ENCODE measurements at places on chromosomes 6 and 20.

- DNase-seq, result no peak
These were observed 8.7 kb downstream of the PLCG1 start for GRCh38 chr20:41145821-41146620.

GRCh38 chr6:104887350-104887749, 27.6 kb upstream of the HACE1 start:
- no peak for DNase-seq

- DNase-seq, result no peak
These were observed 571 bp downstream of the CSNK2B start for GRCh38 chr6:31666337-31666965.

- no peak for DNase-seq
These were observed 62.0 kb downstream of the OR2J2 start for GRCh38 chr6:29232725-29233124.

DNA sequence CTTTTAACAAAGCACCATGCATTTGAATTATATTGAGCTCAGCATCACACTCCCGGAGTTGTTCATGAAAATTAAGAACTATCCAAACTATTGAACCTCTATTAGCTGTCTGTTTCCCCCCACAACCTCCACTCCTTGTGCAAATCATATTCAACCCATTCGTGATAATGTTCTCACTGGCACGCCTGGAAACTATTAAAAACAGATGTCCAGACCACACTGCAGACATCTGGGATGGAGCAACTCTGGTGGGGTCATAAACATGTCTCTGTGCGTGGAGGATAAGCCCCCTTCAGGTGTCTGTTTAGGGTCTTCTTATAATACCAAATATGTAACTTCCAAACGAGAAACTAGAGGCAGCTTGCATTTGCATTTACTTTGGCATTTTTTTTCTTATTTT, 193.7 kb downstream of the TFAP2A start:
- no peak for DNase-seq

DNA sequence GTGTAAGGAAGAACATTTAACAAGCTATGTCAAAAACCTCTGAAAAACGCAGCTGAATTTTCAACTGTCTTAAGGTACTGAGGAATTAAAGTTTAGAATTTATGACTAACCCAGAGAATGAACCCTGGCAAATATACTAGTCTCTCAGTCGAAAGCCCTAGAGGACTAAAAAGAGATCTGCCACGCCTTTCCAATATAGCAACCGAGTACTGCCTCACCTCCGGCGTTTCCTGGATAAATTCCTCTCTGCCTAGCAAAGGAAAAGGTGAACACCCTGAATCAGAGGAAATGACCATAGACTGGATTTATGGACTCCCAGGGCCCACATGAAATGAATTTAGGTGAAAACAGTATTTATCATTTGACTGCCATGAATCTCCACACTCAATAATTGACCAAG, 12.0 kb upstream of the OR2B2 start:
- DNase-seq, result no peak

GRCh38 chr6:159762681-159763293, 942 bp downstream of the ACAT2 start:
- DNase-seq, result no peak

GRCh38 chr6:16223362-16223761, 15.0 kb upstream of the GMPR start:
- no peak for DNase-seq
